Fibroblast of skin of back (primary cell): ENCODE measurements at places on chromosomes 5 and 9.

- peak; percentile 35 for DNase-seq
Observed at GRCh38 chr9:69121155-69122081, 52.7 kb upstream of the TJP2 start.

DNA sequence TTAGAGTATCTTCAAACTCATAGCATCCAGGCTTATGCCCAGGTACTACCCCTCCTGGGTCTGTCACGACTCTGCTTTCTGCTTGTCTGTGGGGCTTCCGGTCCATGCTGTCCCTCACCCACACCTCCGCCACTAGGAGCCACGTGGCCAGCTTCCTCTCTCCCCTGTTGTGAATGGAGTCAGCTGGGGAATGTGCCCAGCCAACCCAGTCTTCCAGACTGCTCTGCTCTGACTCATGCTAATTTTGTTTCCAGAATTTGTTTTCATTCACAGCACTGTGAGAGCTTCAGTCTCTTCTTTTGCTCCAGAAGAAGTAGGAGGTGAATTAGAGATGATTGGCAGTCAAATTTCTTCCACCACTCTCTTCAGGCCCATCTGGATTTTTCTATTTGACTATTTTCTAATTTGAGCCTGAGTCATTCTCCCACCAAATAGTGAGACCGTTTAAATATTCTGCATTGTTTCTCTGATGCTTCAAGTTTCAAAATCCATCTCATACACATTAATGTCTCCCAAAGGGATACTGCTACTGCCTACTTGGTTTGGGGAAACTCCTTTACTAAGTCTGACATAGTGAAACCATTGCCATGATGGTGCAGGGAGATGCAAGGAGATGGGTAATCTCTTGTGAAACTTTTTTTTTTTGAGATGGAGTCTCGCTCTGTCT is 424.1 kb upstream of the KIF2A start:
- peak; percentile 85 for DNase-seq

GRCh38 chr5:100516285-100516684 is 18.9 kb upstream of the FAM174A start:
- no peak for DNase-seq

- DNase-seq = peak; percentile 66
Observed at GRCh38 chr5:32589942-32590869, 4.8 kb downstream of the SUB1 start.

GRCh38 chr5:72649449-72649848 is 142.2 kb upstream of the ZNF366 start:
- DNase-seq = peak; percentile 75

- DNase-seq = no peak
Observed at GRCh38 chr5:170585273-170585948, 81.6 kb downstream of the KCNIP1 start.

GRCh38 chr5:1227667-1228066 is 2.5 kb downstream of the SLC6A18 start:
- no peak for DNase-seq
